Fibroblast of skin of right quadriceps (primary cell): ENCODE measurements at places on chromosomes 6 and 20.
A peak's percentile ranks its signal among the peaks of the same experiment; 100 is the strongest.

DNA sequence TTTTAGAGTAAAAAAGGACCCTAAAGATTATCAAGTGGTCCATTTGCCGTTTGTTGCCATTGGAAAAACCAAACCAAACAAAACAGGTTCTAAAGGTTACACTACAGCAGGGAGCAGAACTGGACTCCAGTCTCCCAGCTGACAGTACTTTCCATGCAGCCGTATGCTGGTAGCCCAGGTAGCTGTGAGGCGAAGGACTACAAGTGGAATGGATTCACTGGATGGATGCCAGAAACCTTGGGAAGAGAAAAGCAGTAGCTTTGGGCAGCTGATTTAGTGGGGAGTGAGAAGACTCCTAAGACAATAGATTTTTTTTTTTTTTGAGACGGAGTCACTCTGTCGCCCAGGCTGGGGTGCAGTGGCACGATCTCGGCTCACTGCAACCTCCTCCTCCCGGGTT, 88.3 kb downstream of the SASH1 start:
- no peak for DNase-seq

GRCh38 chr20:18527339-18527738, 19.6 kb downstream of the SEC23B start:
- DNase-seq, result no peak

- peak; percentile 42 for DNase-seq
Measured at GRCh38 chr6:141463237-141463977, 669.3 kb upstream of the GJE1 start.

DNA sequence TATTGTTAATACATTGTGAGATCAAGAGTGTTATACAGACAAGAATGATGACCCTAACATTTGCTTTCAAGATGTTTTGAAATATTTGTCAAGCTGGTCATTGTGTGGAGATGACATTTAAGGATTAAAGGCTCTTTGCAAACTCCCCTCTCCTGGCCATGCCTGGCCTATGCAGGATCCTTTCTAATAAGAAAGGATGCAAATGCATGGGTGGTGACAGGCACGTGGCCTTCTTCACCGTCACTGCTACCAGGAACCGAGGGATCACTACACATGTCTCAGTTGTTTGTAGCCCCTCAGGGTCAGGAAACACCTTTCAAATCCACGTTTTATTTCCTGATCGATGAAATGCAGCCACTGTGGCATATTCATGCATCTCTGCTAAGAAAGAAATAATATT, 419.7 kb downstream of the PRKN start:
- no peak for DNase-seq

DNA sequence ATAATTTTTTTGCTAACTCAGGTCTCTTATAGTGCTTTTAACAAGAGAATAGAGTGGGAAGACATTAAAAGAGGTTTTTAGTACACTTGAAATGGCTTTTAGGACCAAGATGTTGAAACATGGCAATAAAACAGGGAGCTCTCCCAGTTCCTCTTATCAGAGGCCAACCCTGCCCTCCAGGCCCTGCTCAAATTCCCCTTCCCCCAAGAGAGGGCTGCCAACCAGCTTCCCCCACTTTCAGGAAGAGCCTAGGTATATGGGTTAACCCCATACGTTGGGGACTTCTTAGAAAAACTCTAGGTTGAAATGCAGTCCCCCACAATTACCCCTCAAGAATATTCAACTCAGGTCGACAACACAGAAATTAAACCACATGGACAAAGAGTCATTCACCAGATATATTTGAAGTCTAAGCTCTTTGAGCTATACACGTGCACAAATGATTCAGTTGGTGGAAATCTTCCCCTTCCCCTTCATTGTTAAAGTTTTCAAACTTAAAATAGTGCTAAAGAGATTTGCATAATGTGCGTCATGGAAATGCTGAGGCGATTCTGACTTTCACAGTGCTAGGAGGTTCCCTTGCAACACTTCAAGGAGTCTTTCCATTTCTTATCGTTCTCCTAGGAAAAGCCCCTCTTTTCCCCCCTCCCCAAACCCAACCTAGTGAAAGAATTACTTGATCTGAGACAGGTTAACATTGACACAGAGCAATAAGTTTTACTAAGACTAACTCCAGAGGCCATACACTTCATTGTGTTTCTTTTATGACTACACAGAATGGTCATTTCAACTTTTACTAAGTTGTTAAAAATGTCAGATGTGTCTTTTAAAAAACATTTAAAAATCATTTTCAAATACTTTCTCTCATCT, 49.8 kb upstream of the ENPP5 start:
- no peak for DNase-seq

DNA sequence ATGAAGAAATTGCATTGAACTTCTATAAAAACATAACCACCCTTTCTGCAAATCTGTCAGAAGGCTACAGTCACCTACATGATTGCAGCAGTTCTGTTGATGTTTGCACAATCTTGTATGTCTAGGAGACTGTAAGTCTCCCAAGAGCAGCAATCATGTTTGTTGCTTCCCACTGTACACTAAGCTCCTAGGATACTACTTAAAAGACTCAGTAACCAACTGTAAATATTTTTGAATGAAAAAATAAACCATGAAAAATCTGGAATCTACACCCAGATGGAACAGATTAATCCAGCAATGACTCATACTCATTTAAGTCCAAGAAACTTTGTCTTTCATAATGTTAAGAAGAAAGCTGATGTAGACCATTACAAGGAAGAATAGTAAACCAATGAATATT, 168.5 kb upstream of the ATXN1 start:
- DNase-seq, result peak; percentile 98

DNA sequence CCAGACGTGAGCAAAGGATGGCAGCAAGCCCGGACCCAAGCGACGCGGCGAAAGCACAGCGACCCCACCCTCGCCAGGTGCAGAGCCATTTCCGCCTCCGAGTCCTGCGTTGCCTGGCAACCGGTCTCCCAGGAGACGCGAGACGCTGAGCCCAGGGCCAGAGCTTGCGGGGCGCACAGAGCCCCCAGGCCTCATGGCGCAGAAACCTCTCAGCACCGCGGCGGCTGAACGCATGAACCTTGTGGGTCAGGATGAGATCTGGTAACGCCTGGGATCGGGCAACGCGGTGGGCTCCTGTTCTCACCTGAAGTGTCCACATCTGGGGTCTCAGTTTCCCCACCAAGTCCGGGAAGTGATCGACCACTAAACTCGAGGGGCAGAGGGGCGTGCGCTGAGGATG, 77.7 kb downstream of the ANKRD60 start:
- no peak for DNase-seq
